ENCODE measurements at places on chromosomes 16 and 17. TPM values are rescaled to one million over a fixed set of nuclear protein-coding genes. Genes with fewer than 3 reads are reported as not detected.

- DNase-seq = no peak
Measured at GRCh38 chr16:57808589-57809228, 6.4 kb upstream of the KIFC3 start.

DNA sequence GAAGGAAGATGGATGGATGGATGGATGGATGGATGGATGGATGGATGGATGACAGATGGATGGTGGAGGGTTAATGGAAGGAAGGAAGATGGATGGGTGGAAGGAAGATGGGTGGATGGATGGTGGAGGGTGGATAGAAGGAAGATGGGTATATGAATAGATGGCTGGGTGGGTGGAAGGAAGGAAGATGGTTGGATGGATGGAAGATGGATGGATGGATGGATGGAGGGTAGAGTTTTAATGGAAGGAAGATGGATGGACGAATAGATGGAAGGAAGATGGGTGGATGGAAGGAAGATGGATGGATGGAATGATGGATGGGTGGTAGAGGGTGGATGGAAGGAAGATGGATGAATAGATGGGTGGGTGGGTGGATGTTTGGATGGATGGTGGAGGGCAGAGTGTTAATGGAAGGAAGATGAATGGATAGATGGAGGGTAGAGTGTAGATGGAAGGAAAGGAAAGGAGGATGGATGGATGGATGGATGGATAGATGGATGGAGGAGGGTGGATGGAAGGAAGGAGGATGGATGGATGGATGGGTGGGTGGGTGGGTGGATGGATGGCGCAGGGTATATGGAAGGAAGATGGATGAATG lies 22.1 kb downstream of the MLYCD start:
- no peak for DNase-seq

DNA sequence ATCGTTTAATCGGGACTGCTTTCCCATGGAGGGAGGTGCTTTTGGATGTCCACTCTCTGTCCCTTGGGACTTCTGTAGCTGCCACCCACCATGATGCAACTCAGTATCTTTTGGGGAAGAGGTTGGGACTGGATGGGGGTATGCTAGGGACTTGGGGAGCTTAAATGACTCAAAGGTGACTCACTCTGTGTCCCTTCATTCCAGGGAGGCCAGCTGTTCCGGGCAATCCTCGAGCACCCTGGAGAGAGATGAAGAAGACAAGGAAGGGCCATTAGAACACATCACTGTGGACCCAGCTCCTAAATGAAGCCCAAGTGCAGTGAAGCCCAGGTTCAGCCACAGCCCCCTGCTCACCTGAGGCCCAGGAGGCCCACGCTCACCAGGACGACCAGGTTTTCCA lies 4.6 kb downstream of the COL1A1 start:
- DNase-seq = no peak

DNA sequence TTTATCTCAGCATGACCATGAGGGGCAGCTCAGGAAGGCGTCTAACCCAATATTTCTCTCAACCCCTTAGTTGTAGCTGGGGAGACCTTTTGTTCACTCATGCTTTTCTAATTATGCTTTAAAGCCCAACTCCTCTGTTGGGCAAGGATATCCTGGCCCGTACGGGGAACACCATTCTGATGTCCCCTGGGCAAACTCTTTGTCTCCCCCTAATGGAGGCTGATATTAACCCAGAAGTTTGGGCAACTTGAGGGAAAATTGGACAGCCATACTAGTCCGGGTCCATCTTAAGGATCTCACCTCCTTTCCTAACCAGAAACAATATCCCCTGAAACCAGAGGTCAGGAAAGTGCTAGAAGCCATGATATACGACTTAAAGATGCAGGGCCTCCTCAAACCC lies 143.7 kb upstream of the COX10 start:
- DNase-seq = peak; percentile 71

- DNase-seq = no peak
Measured at GRCh38 chr17:44074231-44074910, 3.8 kb downstream of the G6PC3 start.

DNA sequence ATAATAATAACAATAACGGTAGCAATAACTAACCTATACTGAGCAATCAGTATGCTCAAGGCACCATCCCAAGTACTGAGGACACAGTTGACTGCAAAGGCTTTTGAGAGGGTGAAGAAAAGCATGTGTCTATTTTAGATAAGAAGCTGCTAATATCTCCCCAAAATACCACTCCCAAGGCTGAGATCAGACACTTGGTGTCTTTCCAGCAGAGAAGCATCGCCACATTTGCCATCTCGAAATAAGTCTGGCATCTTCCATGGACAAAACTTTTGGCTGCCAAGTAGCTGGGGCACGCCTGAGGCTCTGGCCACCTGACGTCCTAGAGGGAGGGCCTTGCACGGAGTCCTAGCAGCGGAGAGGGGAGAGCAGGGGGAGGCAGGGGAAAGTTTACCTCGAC lies 39.0 kb downstream of the ZNF423 start:
- no peak for DNase-seq

DNA sequence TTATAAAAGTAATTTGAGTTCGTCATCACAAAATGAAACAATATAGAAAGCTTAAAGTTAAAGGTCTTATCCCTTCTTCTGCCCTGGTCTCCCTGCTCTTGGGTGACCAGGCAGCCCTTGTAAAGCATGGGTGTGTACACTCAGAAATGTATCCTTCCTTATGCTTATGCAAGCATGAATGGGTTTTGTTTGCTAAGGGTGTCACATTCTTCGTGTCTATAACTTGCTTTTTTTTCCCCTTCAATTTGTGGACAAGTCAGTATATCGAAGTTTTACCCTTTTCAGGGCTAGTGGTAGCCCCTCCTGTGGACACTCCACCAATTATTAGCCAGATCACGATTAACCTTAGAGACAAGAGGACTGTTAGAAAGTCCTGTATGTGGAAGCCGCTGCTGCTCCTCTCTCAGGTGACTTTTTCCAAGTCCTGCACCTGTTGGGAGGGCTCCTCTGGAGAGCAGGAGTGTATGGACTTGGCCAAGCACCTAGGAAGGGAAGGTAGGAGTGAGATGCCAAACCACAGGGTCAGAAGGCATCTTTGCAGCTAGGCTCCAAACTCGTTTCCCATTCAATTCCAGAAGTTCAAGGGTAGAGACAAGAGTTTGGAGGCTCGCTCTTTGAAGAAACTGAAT lies 50.9 kb downstream of the LDHD start:
- no peak for DNase-seq

DNA sequence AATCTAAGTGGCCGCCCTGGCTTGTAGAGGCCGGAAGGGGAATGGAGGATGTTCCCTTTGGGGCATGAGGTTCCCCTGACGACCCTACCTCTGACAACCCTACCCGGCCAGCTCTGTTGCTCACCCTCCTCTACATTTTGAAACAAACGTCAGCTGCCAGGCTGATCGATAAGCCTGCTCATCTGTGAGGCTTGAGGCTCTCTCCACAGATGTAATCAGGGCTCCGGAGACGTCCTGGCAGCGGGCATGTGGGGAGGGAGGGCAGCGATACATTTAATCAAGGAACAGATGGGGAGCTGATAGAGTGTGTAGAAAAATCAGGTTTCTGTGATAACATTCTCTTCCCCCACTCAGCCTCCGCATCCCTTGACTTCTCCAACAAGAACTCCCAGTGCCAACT lies 212.3 kb upstream of the SDK2 start:
- no peak for DNase-seq

- DNase-seq = no peak
Measured at GRCh38 chr17:18110636-18111145, 2.1 kb downstream of the MYO15A start.

DNA sequence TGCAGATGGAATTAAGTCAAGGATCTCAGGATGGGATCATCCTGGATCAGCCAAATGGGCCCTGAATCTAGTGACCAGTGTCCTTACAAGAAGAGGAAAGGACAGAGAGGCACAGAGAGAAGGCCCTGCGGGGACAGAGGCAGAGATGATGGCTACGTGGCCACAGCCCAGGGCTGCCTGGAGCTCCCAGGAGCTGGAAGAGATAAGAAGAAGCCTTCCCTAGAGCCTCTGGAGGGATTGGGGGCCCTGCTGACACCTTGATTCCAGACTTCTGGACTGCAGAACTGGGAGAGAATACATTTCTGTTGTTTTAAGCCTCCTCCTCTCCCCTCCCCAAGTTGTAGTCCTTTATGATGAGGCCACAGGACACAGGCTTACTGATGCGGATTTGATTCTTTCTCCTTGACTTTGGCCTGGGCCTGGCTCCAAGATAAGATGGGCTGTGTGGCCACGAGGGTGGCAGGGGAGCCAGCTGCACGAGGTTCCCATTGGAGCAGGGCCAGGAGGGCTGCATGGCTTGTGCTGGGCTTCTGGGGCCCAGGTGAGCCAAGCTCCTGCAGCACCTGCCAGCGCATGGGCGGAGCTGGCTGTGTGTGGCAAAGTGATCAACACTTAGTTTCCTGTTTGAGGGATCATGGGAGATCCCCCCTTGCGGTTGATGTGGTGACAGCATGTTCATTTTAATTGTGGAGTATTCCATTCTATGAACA lies 146.1 kb downstream of the IRF8 start:
- no peak for DNase-seq

DNA sequence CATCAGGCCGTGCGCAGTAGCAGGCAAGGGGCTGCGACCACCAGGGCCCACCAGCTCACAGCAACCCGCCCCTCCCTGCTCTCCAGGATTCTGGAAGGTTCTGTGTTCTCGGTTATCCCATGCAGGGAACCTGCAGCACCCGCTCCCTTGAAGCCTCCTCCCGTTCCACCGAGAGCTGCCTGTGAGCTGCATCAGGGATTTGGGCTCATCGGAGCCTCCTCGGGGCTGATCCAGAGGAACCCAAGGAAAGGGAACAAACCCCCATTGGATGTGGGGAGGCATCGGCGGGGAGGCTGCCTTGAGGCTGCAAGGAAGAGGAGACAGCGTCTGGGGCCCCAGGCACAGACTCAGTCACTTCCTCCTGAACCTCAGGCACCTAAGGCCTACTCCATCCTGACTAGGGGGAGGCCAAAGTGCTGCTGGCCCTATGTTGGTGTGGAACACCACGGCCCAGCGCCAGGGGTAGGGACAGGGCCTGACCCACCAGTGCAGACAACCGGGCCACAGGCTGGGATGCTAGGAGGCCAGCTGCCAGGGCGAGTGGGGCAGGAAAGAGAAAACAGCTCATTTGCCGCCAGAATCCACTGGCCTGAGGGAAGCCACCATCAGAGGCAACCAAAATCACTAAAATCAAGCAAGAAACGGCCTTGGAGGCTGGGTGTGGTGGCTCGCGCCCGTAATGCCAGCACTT lies 14.4 kb upstream of the LGALS3BP start:
- DNase-seq = no peak

OR3A2 gene
- total RNA-seq = not detected

SPATA32 gene
- total RNA-seq = not detected

PTGES3L gene
- total RNA-seq = 0.11 TPM

KCTD19 gene
- total RNA-seq = not detected

Measured in Karpas-422 (cell line).